Activated CD4-positive, alpha-beta T cell treated with anti-CD3 and anti-CD28 coated beads, Interleukin-2, amount 10 ng/mL, durations not matched to agents 24 days and 14 days (primary cell): ENCODE measurements at places on chromosomes 7 and 10. TPM values are rescaled to one million over a fixed set of nuclear protein-coding genes. Genes with fewer than 3 reads are reported as not detected.
A peak's percentile ranks its signal among the peaks of the same experiment; 100 is the strongest.

The NKX2-3 gene
- not detected in 2 replicates for total RNA-seq

DNA sequence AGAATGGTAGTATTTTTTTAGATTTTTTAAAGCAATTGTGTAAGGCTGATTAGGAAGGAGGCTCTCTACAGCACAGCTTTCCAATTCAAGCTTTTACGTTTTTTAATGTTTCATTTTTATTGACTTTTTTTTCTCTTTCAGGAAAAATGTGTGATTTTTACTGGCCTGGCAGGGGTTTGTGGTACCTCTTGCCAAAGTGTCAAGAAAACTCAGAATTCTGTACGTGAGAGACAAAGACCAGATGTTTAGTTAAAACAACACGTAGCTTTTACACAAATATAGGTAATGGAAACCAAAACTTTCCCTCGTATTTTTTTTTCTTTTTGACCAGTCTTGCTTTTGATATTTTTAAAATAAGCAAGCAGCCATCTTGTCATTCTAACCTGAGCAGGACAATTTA lies 6.0 kb upstream of the NPVF start:
- H3K27me3 ChIP-seq, result peaks cover 10% of the 10 kb centered on the region
- H3K27ac ChIP-seq, result no peak overlapping the region
- no peak for DNase-seq
- H3K36me3 ChIP-seq, result no peaks in the 10 kb centered on the region

DNA sequence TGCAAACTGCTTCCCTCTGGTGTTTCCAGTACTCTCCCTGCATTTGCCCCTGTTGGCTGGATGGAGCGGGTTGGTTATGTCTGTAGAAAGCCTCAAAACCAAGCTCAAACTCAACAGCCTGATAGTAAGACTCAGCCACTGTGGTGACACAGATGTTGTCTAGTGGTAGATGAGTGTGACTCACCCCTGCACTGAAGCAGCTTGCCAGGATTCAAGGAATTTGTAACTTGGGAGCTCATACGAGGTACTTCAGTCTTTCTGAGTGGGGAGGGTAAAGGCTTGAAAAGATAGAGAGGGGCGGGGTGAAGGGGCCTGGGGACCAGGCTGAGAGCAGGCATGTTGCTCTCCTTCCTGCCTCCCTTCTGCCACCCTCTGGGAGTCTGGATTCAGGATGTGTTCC lies 22.9 kb upstream of the AQP1 start:
- H3K4me1 ChIP-seq, result no peaks in the 10 kb centered on the region
- DNase-seq, result no peak
- H3K36me3 ChIP-seq, result no peaks in the 10 kb centered on the region

DNA sequence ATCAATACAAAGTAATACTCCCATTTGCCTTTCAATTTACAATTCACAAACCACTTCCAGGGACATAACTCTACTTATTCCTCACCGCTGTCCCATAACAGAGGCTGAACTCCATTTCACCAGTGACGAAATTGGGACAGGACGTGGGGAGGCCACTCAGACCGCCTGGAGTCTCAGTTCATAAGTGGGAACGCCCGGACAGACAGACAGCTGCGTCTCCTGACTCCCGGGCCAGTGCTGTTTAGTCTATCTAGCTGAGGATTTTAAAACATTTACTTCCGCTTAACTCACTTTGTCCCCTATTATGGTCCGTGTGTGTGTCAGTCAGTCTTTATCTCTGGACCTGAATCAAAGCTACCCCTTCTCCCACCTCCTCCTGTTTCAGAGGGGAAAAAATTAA lies 67.4 kb upstream of the ZNF438 start:
- H3K27me3 ChIP-seq, result no peaks in the 10 kb centered on the region
- peak overlapping the region; percentile 93 for H3K27ac ChIP-seq
- no peak for DNase-seq
- H3K36me3 ChIP-seq, result no peaks in the 10 kb centered on the region

GRCh38 chr10:11300026-11300425 lies 282.4 kb downstream of the CELF2 start:
- H3K4me1 ChIP-seq, result peaks cover 2% of the 10 kb centered on the region
- H3K27ac ChIP-seq, result no peak overlapping the region
- H3K27me3 ChIP-seq, result no peaks in the 10 kb centered on the region
- DNase-seq, result no peak
- no peak overlapping the region for H3K4me3 ChIP-seq
- H3K36me3 ChIP-seq, result peaks cover 78% of the 10 kb centered on the region

- H3K27ac ChIP-seq, result no peak overlapping the region
- H3K4me3 ChIP-seq, result no peak overlapping the region
- H3K36me3 ChIP-seq, result no peaks in the 10 kb centered on the region
Measured at GRCh38 chr7:95276114-95276513, 48.2 kb downstream of the PON1 start.

GRCh38 chr7:13321316-13321715 lies 633.9 kb downstream of the ARL4A start:
- no peak overlapping the region for H3K4me3 ChIP-seq
- no peaks in the 10 kb centered on the region for H3K4me1 ChIP-seq
